Fibroblast of skin of back (primary cell): ENCODE measurements at places on chromosomes 3 and 15.

DNA sequence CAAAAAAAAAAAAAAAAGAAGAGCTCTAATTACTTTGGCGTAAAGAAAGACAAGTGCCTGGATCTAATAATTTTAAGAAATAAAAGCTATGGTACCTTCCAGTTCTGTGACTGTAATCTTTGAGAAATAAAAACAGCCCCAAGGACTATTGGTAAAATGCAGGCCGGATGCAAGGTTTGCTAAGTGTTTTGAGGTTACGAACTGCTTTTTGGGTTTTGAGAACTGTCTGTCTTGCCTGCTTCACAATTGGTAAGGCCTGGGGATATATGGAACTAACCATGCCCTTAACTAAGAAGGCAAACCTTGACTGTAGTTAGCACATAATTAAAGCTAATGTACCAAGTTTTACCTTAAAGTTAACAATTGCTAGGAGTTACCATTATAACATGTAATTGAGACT is 388.4 kb upstream of the CBLB start:
- no peak for DNase-seq

- no peak for DNase-seq
Measured at GRCh38 chr3:130828948-130829947, 64.6 kb upstream of the ATP2C1 start.

DNA sequence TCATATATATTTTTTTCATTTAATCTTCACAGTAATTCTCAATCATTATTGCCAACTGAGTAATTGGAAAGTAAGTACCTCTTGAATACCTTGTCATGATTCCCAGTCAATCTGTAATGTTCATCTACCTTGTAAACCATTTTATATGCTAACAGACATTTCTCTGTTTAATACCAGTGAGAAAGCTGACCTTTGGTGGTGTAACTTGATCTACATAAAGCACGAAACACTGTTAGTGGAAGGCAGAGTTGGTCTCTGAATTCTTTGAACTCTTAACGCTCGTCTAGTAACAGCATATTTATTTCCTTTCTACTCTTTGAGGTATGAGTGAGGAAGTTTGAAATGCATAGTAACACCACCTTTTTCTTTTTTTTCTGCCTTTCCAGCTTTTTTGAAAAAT is 59.5 kb downstream of the SLC25A26 start:
- no peak for DNase-seq

DNA sequence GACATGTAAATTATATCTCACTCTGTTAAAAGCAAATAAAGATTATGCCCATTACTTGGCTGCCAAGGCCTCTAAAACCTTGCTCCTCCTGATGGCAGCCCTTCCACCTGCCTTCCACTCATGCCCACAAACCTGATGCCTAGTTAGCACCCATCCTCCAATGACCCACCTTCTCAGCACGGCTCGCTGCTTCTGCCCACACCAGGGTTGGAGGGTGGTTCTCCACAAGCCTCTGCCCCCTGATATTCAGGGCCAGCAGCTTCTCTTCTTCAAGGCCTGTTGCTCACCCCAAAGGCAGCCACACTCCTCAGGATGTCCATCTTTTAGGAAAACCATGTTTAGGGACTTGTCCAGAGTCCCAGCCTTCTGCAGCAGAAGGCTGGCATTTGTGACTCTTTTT is 263.4 kb upstream of the TLE3 start:
- no peak for DNase-seq

- no peak for DNase-seq
Measured at GRCh38 chr15:74386496-74387140, 19.2 kb upstream of the CYP11A1 start.

DNA sequence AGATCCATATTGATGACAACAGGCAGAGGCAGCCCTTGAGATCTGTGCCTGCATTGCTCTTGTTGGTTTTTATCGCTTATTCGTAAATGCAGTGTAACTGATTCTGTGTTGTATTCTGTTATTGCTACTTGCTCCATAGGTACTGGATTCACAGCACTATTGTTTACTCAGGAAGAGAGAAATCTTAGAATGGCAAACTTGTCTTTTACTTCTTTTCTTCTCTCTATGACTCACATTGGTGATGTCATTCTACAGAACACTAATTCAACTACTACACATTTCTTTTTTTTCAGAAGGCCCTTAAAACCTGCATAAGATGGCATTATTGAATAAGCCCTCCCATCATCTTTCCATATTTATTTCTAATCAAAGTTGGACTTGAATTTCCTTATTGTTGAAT is 201.0 kb upstream of the GBE1 start:
- no peak for DNase-seq

GRCh38 chr3:24640330-24640877 is 145.8 kb upstream of the THRB start:
- peak; percentile 40 for DNase-seq

GRCh38 chr3:185916042-185916833 is 21.6 kb downstream of the TRA2B start:
- DNase-seq, result no peak

DNA sequence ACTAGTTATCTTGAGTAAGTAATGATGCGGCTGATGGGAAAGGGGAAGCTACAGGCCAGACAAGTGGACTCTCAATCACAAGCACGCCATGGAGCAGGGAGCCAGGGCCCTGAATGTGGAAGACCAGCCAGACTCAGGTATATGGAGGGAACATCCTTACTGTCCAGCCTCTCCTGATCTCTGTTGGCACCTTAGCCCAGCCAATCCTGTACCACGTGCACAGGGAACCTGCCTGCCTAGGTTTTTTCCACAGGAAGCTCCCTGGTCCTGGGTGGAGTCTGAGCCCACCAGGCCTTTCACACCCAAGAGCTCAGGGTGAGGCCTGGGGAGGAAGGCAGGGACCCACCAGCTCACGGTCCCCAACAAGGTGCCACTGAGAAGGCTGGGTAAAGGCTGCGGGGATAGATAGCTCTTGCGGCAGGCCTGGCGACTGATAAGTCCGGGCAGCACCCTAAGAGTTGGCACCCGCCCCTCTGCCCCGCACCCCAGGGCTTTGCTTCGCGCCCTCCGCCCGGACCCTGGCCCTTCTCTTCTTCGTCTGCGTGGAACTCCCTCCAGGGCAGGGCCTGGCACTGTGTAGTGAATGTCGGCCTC is 933 bp upstream of the APEH start:
- no peak for DNase-seq

DNA sequence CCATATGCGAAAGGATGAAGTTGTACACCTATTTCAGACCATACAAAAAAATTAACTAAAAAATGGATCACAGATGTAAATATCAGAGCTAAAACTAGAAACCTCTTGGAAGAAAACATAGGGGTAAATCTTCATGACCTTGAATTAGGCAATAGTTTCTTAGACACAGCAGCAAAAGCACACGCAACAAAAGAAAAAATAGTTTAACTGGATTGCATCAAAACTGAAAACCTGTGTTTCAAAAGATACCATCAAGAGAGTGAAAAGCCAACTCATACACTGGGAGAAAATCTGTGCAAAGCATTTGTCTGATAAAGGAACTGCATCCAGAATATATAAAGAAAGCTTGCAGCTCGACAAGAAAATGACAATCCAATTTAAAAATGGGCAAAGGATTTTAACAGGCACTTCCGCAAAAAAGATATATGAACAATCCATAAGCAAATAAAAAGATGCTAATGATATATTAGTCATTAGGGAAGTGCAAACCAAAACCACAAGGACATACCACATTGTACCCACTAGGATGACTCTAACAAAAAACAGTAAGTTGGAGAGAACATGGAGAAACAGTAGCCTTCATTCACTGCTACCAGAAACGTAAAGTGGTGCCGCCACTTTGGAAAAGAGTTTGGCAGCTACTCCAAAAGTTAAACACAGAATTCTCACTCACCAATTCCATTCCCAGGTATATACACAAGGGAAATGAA is 263.1 kb downstream of the ADAMTS17 start:
- DNase-seq, result peak; percentile 5

- peak; percentile 47 for DNase-seq
Measured at GRCh38 chr15:43748376-43748775, 2.1 kb downstream of the PDIA3 start.

DNA sequence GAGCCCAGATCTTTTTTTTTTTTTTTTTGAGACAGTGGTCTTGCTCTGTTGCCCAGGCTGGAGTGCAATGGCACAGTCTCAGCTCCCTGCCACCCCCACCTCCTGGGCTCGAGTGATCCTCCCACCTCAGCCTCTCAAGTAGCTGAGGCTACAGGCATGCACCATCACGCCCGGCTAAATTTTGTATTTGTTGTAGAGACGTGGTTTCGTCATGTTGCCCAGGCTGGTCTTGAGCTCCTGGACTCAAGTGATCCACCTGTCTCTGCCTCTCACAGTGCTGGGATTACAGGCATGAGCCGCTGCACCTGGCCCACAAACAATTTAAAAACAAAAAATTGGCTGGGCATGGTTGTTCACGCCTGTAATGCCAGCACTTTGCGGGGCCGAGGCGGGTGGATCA is 22.6 kb upstream of the SLC6A6 start:
- no peak for DNase-seq

GRCh38 chr3:181715571-181716340 is 4.0 kb downstream of the SOX2 start:
- DNase-seq, result no peak

DNA sequence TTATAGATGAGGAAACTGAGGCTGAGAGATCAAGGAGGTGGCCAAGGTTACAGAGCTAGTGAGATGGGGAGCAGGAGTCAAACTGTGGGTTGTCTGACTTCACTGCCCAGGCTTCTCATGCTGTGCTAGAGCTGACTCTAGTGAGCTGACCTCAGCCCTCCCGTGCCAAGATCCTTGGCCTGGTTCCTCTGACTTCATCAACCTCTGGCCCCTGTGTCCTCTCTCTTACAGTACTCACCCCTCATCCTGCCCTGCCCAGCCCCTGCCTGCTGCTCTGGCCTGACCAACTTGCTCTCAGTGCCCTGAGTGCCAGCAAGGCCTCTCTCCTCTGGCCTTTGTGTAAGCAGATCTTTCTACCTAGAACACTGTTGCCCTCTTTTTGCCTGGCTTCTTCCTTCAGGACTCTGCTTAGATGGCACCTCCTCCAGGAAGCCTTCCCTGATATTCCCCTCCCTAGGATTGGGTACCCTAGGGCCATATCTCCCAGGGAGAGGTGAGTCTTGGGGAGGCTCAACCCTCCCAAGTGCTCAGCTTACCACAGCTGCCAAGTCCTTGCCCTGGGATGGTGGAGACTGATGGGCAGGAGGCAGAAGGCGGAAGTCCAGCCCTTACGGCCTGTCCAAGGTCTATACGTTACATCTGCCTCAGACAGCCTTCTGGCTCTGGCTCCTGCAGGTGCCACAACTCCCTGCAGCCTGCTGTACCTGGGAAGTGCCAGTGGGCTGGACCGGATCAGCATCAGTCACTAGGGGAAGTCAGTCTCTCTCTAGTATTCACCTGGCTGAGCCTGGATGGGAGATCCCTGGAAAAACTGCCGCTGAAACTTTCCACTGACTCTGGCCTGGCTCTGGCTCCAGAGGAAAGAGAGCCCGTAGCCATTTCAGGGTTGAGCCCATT is 36.3 kb upstream of the FAM107A start:
- DNase-seq, result no peak

- no peak for DNase-seq
Measured at GRCh38 chr3:20078194-20078714, 38.0 kb downstream of the KAT2B start.

DNA sequence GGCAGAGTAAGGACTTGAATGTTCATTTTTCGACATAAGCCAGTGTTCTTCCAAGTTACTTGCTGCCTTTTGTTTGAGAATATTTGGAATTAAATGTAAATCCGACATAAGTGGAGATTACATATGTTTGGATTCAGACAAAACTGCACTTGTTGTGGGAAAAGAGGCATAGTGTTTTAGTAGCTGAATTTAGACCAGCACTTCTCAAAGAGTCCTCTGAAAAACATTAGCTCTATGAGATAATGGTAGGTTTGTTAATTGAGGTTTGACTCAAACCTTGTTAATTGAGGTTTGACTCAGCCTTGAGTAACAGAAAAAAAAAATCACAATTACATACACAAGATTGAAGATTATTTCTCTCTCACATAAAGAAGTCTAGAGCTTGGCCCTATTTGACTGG is 132.5 kb downstream of the NSUN3 start:
- DNase-seq, result no peak

GRCh38 chr3:77279276-77279675 is 239.4 kb downstream of the ROBO2 start:
- no peak for DNase-seq

GRCh38 chr3:177824190-177824786 is 627.0 kb upstream of the TBL1XR1 start:
- DNase-seq, result no peak

DNA sequence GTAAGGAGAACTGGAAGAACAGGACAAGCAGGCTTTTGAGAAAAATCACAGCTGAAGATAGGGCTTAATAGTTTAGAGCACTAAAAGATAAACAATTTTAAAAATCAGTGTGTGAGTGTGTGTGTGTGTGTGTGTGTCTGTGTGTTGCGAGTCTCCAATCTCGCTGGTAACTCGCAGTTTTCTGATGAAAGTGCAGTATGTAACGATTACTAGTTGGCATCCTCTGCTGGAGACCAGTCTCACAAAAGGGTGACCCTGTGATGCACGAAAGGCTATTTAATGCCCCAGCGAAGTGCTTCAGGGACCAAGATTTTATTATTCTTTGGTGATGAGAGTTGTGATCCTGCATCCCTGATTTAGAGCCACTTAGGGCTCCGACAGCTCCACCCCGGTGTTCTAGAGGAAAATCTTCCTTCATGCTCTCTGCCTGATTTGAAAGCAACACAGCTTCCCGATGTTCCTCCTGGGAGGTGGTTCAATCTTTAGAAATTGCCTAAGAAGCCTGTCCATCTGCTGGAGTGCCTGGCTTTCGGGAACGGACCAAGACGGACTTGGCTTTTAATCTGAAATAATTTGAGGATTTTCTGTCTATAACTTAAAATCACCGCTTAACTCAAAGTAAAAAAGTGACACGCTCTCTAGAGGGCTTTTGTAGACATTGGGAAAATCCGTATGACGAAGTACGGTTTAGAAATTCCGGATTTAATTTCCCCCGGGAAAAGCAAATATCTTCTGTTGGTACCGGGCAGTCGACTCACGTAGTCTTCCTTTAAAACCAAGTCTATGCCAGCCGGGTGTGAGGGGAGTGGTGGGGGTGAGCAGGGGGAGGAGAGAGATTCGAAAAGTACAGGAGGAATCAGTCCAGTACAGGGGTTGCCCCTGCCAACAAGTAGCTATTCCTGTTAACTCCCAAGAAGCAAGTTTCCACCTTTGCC is 1.1 kb upstream of the ALCAM start:
- DNase-seq, result peak; percentile 85

DNA sequence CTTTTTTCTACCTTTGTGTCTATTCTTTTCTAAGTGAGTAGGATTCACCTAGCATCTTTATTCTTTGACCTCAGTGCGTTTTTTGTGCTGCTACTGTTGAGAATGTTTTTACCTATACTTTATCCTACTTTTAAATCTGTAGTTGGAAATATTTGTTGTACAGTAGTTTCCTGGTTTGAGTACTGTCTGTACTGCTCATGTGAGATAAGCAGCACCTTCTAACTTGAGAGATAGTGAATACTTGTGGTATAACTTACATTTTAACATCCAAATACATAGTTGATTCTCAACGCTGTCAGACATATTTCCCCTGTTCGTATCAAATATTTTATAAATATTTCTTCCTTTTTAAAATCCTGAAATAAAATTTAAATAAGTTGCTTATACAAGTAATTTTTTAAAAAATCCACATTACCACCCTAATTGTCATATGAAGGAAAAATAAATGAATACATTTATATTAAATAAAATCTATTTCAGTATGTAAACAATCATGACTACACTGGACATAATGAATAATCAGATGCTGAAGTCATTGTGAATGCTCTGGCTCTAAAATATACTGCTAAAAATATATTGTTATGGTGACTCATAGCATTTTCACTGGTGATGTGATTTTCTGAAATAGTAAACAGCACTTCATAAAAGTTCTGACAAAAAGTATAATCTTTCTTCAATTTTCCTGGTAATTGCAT is 17.4 kb downstream of the ATP11B start:
- peak; percentile 56 for DNase-seq
